GM04503 (cell line): ENCODE measurements at places on chromosomes 2 and 18.

GRCh38 chr2:44075541-44075940, 79.8 kb upstream of the LRPPRC start:
- DNase-seq = peak; percentile 58

GRCh38 chr2:3301001-3301400, 76.6 kb downstream of the EIPR1 start:
- DNase-seq = no peak

DNA sequence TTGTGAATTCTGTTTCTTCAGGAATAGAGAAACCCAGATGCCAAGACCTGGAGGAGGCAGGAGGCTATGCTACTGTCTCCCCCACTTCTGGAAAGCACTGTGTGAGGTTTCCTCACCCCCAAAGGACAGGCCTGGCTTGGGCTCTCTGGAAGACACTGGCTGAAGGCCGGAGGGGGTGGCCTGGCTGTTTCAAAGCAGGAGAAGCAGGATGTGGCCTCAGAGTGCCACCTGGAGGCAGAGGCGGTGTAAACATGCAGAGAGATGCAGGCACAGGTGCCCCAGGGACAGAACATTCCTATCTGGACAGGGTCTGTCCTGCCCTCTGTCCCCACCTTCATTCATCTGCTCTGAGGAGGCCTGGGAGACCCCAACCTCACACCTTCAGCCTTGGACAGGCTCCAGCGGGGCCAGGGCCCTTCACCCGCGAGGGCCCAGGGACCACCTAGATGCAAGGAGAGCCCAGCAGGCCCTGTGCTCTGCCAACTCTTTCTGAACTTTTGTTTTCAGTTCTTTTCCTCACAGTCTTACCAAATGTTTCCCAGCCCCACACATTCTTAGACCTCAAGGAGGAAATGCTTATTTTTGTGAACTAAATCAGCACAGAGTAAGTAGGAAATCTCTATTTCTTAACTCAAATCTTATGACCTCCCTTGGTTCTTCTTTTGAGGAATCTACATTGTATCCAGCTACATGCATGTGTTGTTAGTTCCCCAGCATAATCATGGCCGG, 79.2 kb downstream of the LONRF2 start:
- DNase-seq = no peak

GRCh38 chr2:26481706-26482105, 3.8 kb upstream of the OTOF start:
- DNase-seq = no peak

DNA sequence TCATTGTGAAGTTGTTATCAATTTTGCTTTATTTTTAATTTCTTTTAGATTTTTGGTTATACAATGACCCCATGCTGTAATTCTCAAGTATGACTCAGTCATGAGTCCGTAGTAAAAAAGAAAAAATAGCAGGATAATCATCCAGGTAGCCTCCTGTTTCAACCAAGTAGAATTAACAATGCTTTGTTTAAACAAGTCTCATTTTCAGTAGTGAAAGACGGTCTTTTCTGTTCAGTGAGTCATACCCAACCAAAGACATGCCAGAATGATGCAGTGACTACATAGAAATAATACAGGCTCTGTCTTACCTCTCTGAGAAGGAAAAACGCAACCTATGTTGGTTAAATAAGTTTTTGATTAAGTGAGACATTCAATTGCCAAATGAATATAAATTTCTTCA, 67.8 kb upstream of the DSC1 start:
- DNase-seq = no peak

GRCh38 chr2:20480913-20481312, 34.0 kb downstream of the RHOB start:
- DNase-seq = no peak

DNA sequence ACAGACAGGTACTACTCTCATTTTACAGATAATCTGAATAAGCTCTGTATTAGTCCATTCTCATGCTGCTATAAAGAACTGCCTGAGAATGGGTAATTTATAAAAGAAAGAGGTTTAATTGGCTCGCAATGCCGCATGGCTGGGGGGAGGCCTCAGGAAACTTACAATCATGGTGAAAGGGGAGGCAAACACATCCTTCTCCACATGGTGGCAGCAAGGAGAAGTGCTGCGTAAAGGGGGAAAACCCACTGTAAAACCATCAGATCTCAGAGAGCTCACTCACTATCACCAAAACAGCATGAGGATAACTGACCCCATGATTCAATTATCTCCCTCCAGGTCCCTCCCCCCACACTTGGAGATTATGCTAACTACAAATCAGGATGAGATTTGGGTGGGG, 254.4 kb downstream of the KCNE4 start:
- no peak for DNase-seq

DNA sequence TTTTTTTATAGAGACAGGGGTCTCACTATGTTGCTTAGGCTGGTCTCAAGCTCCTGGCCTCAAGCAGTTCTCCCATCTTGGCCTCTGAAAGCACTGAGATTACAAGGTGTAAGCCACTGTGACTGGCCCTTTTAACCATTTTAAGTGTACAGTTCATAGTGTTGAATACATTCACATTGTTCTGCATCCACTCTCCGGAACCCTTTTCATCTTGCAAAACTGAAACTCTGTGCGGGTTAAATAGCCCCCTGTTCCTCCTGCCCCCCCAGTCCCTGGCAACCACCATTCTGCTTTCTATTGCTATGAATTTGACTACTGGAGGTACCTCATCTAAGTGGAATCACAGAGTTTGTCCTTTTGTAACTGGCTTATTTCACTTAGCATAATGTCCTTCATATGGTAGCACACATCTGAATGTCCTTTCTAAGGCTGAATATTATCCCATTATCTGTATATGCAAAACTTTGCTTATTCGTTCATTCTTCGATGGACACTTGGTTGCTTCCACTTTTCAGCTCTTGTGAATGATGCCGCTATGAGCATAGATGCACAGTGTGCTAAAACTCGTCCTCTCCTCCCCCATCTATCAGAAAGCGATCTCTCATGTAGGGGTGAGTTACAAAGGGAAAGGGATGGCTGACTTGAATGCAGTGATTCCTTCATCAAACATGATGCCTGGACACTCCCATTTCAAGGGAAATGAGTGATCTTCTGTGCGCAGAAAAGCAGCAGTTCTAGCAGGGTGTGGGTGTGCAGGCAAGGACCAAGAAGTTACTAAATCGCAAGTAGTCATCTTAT, 30.2 kb downstream of the CABLES1 start:
- DNase-seq = no peak

DNA sequence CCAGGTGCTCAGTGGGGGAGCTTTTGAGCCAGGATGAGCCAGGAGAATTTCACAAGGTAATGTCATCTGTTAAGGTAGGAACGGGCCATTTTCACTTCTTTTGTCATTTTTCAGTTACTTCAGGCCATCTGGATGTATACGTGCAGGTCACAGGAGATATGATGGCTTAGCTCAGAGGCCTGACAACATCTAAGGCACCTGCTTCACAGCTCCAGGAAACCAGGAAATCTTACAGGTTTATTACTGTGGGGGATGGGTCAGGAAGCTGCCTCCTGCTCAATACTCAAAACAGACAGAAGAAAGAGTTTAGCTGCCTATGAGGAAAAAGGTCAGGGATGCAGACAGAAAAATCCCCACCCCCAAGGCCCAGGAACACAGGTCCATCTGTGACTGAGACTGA, 364.3 kb upstream of the LRP1B start:
- DNase-seq = no peak

DNA sequence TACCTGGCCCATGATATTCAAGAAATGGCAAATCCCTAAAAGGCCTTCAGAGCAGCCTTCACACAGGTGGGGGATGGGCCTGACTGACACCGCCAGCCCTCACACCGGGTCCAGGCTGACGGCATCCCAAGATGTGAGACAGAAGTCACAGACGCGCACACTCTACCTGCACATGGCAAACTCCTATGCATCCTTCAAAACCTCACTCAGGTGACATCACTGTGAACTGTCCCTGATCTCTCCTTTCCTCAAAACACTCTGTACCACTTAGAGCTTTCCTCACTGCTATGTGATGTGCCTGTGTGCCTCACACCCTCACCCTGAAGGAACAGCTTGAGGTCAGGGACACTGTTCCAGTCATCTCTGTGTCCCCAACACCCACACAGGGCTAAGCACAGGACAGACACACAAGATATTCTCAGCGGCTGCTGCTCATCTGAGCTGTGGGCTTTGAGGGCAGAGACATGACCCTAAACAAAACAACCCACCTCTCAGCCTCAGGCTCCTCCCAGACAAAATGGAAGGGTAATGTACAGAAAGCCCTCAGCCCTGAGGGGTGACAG, 27.5 kb downstream of the BIN1 start:
- DNase-seq = no peak

- no peak for DNase-seq
These were observed 129.9 kb downstream of the SOCS6 start for GRCh38 chr18:70418546-70419311.

GRCh38 chr2:173051463-173052215, 24.0 kb upstream of the MAP3K20 start:
- DNase-seq = no peak
